SHP77 (cell line): ENCODE measurements at places on chromosomes 12 and 14.

GRCh38 chr12:48027183-48028002 is 23.1 kb upstream of the COL2A1 start:
- no peak for DNase-seq

DNA sequence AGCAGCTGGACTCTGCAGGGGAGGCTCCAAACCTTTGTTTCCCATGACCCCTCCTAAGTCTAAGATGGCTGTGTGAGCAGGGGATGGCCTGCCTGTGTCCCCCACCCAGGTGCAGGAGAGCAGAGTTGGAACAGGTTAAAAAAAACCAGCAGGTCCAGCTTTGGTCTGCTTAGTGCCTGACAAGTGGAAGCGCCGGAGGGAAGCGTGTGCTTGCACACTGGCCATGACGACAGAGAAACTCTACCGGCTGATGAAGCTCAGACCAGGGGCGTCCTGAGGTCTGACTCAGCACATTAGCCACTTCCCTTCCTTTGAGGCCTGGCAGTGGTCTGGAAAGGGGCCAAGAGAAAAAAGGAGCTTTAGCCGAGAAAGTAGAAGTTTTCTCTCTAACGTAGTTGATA is 280.1 kb downstream of the VRK1 start:
- peak; percentile 6 for DNase-seq

GRCh38 chr12:10705655-10706054 is 17.5 kb downstream of the YBX3 start:
- DNase-seq: no peak

DNA sequence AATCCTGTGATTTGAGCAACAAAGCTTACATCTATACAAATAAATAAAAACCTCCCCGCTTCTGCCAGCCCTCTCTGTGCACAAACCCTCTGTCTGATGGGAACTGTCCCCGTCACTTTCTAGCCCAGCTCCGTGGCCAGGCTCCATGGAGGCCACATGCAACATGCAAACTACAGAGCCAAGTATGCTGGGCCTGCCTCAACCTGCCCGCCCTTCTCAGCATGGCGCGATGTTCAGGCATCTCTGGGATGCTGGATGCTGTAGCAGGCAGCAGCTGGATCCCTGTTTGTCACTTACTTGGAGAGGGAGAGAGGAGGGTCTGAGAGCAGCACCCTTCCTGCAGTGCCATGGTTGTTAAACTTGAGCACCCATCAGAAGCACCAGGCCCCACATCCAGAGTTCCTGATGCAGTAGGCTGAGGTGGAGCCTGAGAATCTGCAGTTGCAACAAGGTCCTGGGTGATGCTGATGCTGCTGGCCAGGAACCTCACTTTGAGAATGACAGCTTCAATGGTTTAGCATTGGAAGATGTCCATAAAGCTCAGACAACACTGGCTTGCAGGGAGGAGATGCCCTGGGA is 32.4 kb downstream of the CLMN start:
- DNase-seq: no peak

- DNase-seq: no peak
Observed at GRCh38 chr12:12720672-12721161, 3.5 kb downstream of the CDKN1B start.

GRCh38 chr12:16037533-16037932 is 126.4 kb downstream of the DERA start:
- DNase-seq: no peak

GRCh38 chr14:54773171-54774006 is 129.2 kb downstream of the GCH1 start:
- DNase-seq: peak; percentile 72

DNA sequence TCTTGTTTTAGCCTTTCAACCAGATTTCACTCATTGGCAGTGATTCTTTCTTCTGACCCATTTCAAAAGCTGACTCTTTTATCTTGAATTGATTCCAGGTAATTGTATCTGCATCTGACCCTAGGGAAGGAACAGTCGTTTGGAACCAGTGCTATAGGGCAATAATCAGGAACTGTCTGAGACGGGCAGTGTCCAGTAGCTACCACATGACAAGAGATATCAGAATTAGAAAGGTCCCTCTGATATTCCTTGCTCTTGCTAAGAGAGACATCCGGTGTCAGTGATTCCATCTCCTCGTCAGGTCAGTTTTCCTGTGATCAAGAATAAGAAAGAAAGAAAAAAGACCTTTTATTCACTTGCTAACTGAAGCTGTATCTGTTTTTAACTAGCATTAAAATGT is 47.8 kb upstream of the PDE3A start:
- DNase-seq: no peak

DNA sequence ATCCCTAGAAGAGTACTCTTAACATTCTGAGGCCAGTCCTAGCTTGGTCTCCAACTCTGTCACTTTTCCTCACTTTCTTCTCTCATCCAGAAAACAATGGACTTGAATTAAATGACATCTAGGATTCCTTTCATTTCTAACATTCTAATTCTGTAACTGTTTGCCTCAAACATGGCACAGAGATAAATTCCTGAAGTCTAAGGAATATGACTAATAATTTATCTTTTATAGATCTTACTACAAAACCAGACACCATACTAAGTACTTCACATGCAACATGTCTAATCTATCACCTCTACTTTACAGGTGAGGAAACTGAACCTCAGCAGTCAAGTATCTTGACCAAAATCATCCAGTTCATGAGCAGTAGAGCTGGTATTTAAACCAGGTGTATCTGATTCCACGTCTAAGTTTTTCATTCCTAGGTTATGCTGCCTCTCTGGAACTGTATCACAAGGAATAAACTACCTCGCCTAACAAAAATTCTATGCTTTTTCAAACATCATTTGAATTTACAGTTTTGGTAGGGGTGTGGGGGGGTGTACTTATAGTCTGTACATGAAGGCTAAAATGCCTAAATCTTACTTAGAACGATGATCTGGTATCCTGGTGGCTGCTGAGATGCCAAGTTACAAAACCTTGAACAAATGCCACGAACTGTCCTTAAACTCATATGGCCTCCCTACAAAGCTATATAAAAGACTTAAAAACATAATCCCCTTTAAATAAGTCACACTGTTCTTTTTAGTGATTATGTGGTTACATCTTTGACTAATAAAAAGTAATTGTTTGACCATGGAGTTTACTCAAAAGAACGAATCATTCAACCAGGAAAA is 41.6 kb downstream of the ATXN2 start:
- no peak for DNase-seq

- DNase-seq: no peak
Observed at GRCh38 chr12:92341065-92341668, 195.5 kb upstream of the BTG1 start.

GRCh38 chr12:91622981-91623380 is 440.4 kb upstream of the DCN start:
- DNase-seq: no peak

GRCh38 chr12:104748790-104749189 is 209.3 kb downstream of the SLC41A2 start:
- no peak for DNase-seq

DNA sequence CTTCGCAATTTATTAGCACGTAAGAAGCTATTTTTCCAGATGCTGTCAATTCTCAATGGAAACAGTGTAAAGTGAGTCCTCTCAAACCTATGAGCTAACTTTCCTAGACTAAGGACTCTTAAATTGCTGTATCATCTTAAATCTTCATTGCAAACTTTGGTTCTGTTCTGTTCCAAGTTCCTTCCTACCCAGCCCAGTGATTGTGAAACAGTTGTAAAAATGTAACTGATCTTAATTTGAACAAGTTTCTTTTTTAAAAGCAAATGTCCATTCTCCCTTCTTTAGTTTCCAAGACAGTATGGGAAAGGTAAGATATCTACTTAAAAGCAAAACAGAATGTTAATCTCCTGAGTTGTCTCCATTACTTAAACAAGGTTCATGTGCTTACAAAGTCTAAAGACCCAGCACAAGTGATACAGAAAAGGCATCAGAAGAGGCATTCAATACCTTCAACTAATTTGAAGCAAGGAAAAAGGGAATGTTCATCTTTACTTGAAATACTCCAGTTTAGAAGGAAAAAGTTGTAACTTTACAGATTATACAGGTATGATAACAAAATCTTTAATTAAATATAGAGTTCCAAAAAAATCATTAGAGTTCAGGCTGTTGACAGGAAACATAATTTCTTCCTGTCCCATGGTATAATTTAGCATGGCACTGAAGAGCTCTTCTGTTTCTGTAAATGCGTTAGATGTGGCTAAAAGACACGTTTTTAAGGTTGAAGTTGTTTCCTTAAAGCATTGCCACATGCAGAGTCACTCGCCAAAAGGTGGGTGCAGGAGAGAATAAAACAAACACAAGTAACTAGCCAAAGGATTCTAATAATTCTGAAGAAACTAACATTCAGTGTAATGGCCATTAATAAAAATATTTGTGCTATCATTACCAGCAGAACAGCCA is 101.5 kb upstream of the USP15 start:
- no peak for DNase-seq

DNA sequence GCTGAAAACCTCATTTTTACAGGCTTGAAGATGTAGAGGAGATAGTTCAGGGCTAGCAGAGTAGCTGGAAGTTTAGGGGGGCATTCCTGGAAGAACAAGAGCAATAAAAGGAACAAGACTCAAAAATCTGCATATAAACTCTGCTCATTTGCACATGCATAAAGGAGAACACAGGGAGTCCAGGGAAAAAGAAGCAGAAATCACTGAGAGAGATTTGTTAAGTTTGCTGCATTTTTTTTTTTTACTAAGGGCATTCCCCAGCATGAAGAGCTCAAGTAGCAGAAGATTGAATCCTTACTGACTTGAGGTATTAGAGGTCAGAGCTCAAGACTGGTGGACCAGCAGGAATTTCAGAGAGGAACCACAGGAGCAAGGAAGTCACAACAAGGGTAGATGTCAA is 28.2 kb upstream of the BCL11B start:
- no peak for DNase-seq

GRCh38 chr12:16350682-16351081 is 3.2 kb downstream of the MGST1 start:
- DNase-seq: no peak

DNA sequence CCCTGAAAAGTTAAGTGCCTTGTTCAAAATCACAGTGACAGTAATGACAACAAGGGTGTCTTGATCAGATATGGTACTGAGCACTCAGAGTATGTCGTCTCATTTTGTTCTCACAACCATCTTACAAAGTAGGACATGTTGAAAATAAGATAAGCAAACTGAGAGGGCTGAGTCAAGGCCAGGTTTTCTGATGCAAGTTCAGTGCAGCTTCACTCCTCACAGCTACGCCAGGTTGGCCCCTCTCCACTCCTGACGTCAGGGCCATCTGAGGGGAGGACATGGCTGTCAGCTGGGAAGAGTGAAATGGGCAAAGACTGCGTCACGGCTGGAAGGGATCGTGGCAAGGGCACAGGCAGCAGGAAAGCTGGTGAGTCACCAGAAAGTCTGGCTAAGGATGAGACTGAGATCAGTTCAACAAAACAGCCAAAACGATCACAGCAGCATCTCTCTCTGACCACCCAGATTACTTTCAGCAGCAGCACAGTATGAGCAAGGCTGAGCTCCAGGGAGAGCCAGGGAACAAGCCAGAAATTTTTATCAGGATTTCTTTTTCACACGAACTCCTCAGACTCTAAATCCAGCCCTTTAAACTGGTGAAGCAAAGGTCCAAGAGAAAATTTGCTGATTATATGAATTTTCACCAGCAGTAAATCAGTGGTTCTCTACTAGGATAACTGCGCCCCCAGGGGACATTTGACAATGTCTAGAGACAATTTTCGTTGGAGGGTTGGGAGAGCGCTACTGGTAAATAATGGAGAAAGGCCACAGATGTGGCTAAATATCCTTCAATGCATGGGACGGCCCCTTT is 297.9 kb upstream of the AMIGO2 start:
- DNase-seq: peak; percentile 77

- DNase-seq: no peak
Observed at GRCh38 chr14:29274890-29275596, 508.5 kb downstream of the FOXG1 start.

GRCh38 chr14:68805414-68805813 is 12.5 kb upstream of the ZFP36L1 start:
- no peak for DNase-seq

DNA sequence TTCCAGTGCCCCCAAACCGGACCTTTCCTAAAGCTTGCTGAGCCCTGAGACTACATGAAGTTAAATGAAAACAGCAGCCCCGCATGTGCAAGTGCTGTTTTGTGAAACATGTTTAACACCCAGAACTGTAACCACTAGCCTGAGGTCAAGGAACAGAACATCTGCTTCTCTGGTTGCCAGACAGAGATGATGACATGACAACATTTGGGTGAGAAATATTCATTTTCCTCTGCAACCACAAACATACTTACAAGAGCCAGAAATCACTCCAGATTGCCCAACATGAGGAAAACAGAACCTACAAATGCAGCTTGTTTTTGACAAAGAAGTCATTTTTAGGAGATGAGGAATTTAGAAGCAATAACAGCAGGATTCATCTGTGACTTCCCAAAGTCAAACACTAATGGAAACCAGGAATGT is 110.4 kb downstream of the BCAT1 start:
- DNase-seq: no peak

DNA sequence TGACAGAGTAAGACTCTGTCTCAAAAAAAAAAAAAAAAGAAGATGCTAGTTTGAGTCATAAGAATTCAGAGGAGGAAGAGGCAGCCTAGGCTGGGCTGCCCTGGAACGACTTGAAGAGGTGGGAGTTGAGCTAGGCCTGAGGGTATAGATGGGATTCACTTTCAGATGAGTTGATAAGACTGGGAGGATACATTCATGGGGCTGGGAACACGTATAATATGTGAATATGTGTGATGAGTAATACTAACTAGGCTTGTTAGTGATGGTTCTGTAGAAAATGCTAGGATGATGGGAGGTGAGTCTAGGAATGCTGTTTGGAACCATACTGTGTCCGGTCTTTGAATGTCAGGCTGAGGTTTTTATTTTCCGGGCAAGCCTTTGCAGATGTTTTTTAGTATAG is 9.0 kb downstream of the PLEKHA5 start:
- DNase-seq: no peak

- no peak for DNase-seq
Observed at GRCh38 chr14:87508333-87508732, 484.6 kb downstream of the GALC start.

DNA sequence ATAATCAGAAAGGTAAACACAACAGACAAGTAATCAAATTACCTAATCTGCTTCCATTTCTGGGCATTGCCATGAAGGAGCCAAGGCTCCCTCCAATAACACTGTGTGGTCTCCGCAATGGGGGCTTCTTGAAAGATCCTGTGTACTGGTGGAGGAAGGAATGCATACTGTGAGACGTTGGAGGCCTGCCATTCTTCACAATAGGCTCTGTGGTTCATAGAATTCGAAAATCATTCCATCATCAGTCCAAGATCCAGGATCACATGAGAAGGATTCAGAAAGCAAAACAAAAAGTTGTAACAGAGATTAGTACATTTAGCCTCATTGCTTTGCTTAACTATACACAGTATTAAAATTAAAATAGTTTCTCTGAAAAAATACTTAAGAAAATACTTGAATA is 76.3 kb downstream of the CDK17 start:
- DNase-seq: no peak

GRCh38 chr12:85390266-85390665 is 110.2 kb downstream of the ALX1 start:
- DNase-seq: no peak

GRCh38 chr12:4719821-4720636 is at the start of gene GALNT8:
Gene GALNT8, plus strand, starts transcription at chr12:4720400. Its CDS starts 278 bp downstream, at chr12:4720678.
- no peak for DNase-seq

- no peak for DNase-seq
Observed at GRCh38 chr14:89965839-89966238, 10.1 kb downstream of the TDP1 start.

GRCh38 chr14:33972583-33973081 is 21.8 kb upstream of the EGLN3 start:
- no peak for DNase-seq
